ENCODE measurements at places on chromosomes 5 and 9.

- DNase-seq: no peak
Measured at GRCh38 chr5:137142346-137142745, 356.8 kb downstream of the SPOCK1 start.

- no peak for DNase-seq
Measured at GRCh38 chr5:52632281-52632680, 155.4 kb upstream of the ITGA1 start.

GRCh38 chr5:166340039-166340438, 1951.4 kb upstream of the WWC1 start:
- DNase-seq: no peak

DNA sequence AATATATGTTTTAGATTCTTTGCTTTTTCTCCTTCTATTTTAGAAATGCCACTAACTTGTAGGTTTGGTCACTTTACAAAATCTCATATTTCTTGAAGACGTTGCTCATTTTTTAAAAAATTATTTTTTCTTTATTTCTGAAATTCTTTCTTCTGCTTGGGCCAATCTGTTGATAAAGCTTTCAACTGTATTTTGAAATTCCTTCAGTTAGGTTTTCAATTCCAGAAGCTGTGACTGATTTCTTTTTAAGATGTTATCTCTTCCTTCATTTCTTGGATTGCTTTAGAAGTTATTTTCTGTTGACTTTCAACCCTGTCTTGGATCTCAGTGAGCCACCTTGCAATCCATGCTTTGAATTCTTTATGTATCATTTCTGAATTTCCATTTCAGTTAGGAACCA, 64.2 kb downstream of the SLC25A46 start:
- DNase-seq: no peak

DNA sequence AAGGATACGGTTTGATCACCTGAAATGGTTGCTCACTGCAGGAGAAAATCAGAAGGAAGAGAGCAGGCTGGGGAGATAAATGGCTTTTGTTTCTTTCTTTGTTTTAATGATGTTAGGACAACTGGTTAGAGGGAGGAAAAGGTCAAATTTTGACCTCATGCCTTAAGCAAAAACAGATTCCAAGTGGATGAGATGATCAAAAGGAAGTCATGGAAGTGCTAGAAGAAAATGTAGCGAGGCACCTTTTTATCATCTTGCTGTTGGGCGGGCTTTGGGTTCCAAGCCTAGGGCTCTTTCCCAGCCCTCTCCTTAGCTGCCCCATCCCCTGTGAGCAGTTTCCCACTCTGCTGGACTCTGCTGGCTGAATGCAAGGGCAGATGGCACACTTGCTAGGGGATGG, 127.9 kb downstream of the ADAMTS2 start:
- DNase-seq: no peak

- DNase-seq: no peak
Measured at GRCh38 chr9:90009447-90009846, 404.6 kb downstream of the GADD45G start.

- DNase-seq: no peak
Measured at GRCh38 chr5:172412724-172413286, 41.5 kb downstream of the SH3PXD2B start.

GRCh38 chr5:170545811-170546210, 42.0 kb downstream of the KCNIP1 start:
- no peak for DNase-seq

DNA sequence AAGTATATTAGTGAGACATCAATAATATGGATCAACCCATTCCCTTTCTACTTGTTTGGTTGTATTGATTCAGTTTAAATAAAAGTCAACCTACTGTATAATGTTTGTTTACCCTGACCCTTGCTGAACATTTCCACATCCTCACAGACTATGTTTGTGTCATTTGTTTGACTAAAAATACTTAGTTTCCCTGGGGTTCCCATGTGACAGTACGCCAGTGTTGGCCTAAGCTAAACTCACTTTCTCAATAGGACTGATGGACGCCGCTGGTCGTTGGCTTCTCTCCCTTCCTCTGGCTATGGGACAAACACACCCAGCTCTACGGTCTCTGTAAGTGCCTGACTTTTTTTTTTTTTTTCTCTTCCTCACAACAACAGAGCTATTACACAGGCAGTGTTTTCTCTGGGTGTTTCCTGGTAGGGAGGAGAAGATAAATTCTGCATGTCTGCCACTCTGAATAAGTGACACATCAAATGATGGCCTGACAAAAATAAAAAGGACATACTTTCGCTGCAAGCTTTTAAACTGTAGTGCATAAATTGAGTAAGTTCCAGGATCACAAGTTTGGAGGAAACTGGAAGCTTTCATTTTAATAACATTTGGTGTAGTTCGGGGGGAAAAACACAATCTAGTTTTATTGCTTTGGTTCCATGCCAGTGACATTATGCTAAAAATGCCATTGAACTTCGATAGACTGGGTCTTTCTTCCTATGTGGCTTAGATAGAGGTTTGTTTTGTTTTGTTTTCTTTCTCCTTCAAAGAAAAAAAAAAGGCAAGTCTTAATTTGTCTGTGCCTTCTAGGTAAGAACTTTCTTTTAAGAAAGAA, 101.0 kb downstream of the CD180 start:
- DNase-seq: no peak

DNA sequence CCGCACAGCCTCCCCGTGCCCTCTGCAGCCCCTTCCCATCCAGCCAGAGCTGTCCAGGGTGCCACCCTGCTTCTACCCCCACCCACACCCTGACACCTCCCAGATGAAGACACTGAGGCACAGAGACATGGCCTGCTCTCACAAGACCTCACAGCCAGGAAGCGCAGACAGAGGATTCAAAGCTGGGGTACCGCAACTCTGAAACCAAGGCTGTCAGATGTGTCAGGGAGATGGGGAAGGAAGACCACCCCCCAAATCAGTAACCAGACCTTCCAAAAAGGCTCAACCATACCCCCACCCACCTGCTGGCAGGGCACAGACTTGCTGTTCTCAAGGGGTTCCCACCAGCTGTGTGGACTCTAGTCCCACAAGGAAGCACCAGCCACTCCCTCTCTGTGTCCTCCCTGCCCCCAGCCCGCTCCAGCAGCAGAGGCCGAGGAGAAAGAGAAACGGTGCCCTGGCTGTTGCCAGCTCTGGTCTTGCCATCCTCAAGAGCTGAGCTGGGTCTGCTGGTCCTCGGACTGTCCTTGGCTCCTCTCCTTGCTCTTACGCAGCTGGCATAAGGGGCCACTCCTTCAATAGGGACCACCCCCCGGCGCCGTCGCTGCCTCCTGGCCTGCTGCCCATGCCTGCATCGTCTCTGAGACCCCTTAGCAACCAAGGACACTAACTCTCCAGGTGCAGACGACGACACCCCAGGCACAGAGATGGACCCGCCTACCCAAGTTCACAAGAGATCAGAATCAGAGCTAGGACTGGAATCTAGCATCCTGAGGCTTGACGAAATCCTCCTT, 699 bp downstream of the AKNA start:
- no peak for DNase-seq

- no peak for DNase-seq
Measured at GRCh38 chr9:91660521-91660920, 236.9 kb upstream of the NFIL3 start.

DNA sequence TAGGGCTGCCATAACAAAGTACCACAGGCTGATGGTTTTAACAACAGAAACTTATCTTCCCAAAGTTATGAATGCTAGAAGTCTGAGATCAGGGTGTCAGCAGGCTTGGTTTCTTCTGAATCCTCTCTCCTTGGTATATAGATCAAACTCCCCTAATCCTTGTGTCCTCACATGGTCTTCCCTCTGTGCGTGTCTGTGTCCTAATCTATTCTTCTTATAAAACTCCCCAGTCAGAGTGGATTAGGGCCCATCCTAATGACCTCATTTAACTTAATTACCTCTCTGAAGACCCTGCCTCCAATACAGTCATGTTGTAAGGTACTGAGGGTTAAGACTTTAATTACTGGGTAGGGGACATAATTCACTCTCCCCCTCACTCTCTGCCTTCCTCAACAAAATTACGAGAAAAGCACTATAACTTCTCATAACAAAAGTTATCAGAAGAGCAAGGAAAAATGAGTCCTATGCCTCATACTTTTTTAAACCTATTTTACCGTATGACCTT, 68.6 kb downstream of the DPYSL3 start:
- DNase-seq: no peak

- no peak for DNase-seq
Measured at GRCh38 chr9:22156586-22156985, 147.5 kb upstream of the CDKN2B start.

DNA sequence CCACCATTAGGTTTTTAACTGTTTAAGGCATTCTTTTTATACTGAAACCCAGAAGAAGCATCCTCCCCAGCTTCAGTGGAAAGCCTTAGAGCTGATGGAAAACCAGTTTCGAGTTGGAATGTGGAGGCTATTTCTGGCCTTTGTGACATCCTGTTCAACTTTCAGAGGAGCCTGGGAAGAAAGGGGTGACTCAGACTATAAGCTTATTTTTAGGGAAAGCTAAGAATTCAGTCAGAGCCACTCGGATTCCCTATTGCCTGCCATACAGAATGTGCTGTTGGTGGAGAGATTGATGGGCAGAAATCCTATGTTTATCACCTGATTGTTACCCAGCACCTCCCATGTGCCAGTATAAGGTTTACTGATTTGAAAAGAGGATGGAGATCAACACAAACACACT, 19.8 kb downstream of the PALM2AKAP2 start:
- DNase-seq: no peak

GRCh38 chr9:108953983-108954574, 19.9 kb downstream of the ABITRAM start:
- peak; percentile 76 for DNase-seq

GRCh38 chr5:146409054-146409671, 38.0 kb upstream of the TCERG1 start:
- no peak for DNase-seq

GRCh38 chr9:135554718-135555117, 6.8 kb upstream of the PAEP start:
- no peak for DNase-seq

- no peak for DNase-seq
Measured at GRCh38 chr9:83220730-83221129, 157.8 kb upstream of the RASEF start.

DNA sequence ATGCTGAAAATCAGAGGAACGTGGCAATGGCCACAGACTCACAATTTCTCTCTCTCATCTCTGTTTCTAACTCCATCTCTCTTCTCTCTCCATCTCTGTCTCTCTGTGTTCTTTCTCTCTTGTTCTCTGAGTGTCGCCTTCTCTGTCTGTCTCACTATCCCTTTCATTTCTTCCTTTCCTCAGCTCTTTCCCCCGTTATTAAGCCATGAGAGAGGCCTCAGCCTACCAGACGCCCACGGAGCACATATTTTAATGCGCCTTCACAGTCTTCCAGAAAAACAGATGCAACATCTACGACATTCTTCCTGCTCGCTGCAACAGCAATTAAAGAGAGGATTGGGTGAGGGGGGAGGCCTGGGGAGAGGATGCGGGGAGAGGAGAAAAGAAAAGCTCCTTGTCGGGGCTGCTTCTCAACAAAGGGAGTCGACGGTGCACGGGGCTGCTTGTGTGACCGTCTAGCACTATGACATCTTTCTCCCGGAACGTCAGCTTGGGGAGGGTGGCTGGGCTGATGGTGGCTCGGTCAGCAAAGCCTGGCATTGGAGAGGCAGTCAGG, 37.7 kb upstream of the NEURL1B start:
- no peak for DNase-seq

- no peak for DNase-seq
Measured at GRCh38 chr5:39231705-39232525, 12.6 kb upstream of the FYB1 start.

DNA sequence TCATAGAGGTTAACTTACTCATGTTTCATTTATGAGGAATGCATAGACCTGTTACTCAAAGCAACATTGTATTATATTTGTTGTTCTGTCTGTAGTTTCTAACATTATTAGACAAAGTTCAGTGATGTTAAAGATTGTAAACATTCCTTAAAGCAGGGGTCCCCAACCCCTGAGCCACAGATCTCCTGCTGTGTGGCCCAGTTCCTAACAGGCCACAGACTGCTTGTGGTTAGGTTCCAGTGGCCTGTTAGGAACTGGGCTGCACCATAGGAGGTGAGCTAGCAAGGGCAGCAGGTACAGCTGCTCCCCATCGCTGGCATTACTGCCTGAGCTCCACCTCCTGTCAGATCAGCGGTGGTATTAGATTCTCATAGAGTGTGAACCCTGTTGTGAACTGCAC, 181.1 kb downstream of the KDM4C start:
- DNase-seq: no peak

DNA sequence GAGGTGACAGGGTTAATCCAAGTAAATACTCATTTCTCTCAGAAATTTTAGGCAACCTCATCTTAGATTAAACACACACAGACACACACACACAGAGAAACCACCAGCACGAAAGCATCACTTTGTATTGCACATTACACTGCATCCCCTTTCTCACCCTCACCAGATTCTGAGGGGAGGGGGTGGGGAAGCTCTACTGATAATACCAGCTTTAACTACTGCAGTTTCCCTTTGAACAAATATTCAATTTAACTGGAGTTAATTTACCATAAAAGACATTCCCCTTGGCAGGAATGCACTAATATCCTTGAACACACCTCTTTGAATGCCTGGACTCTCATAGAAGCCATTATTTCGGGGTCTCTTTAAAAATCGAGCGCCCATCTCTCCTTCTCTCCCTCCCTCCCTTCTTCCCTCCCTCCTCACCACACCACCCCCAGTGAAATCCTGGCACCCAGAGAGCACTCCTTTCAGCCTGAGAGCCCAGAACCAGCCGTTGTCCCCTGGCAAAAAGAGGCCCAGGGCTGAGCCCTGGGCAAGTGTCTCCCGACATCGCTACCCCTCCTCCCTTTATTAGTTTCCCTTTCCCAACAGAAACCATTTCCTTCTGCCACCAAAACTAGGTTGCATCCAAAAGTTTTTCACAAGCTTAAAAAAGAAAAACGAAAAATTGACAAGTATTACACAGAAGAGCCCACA, 2.8 kb upstream of the NFIB start:
- no peak for DNase-seq

DNA sequence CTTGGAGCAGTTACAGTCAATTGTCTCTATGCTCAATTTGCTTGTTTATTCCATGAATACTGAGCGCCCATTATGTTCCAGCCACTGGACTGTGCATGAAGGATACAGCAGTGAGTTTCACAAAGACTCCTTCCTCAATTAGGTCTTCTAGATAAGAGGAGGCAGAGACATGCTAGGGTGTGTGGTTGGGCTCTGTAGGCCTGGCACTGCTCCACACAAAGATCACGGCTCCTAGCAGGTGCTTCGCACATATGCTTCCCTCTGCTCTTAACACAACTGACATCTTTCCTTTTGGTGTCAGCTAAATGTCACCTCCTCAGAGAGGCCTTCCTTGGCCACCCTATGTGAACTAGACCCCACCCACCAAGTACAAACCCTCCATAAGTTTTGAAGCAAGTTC, 10.9 kb downstream of the IL12B start:
- DNase-seq: no peak

GRCh38 chr9:77833561-77834429, 185.7 kb upstream of the GNA14 start:
- DNase-seq: no peak

DNA sequence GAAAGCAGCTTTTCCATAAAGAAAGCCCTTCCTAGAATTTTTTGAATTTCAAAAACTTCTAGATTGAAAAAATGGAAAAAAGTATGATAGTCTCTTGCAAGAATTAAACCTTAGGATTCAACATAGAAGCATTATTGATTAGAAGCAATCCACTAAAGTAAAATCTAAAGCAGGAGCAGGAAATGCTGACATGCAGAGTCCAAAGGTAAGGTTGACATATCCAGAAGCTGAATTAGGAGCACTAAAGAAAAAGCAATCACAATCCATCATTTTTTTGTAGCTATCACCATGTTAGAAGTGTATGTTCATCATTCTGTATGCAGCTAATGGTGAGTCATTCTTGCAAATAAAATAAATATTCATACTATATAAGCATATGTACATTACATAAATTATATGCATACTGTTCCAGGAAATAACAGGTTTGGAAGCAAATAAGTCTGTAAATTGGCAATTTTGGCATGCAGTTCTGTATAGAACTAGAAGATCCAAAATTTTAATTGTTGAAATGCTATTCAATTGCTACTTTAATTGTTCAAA, 39.4 kb upstream of the RNF180 start:
- DNase-seq: no peak
